ENCODE measurements at places on chromosomes 3 and 15.

DNA sequence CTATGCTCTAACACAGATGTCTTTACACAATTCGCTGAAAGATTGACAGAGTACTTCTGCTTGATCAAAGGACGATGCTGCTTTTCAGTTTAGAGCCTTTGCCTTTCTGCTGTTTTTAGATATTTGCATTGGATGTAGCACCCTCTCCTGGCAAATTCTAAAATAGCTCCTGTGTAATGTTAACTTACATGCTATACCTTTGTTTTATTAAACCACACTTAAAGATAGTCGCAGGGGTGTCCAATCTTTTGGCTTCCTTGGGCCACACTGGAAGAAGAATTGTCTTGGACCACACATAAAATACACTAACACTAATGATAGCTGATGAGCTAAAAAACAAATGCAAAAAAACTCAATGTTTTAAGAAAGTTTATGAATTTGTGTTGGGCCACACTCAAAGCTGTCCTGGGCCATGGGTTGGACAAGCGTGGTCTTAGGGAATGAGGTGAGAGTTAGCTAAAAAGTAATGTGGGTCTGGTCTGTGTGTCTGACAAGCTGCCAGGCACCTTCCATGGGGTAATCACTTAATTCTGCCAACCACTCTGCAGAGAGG lies 62.9 kb downstream of the ATG7 start:
- DNase-seq = no peak

DNA sequence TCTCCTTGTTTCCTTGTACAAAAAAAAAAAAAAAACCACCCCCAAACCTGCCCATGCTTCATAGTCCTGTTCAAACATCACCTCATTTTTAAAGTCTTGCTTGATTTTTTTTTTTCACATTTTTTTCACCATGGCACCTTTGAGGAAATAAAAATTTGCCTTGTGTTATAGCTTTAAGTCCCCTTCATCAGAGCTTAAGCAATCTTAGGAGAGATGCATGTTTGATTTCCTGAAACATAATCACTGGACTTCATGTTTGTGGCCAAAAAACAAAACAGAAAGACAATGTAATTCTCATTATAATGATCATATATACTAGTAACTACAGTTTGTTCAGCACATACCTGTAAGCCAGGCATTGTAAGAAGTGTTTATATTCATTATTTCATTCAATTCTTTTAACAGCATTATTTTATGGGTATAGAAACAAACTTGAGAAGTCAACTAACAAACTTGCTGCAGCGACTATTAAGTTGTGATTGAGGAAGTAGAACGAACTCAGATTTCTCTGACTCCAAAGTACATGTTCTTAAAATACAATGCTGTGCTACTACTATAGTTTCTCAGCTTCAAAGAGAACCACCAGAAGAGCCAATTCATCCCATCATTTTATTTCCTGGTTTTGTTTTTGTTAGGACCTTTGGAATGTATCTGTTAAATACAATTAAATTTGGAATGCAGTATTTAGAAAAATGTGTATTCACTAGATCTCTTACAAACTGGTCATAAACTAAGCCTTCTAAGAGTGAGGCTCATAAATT lies 203.8 kb downstream of the TCF12 start:
- no peak for DNase-seq

DNA sequence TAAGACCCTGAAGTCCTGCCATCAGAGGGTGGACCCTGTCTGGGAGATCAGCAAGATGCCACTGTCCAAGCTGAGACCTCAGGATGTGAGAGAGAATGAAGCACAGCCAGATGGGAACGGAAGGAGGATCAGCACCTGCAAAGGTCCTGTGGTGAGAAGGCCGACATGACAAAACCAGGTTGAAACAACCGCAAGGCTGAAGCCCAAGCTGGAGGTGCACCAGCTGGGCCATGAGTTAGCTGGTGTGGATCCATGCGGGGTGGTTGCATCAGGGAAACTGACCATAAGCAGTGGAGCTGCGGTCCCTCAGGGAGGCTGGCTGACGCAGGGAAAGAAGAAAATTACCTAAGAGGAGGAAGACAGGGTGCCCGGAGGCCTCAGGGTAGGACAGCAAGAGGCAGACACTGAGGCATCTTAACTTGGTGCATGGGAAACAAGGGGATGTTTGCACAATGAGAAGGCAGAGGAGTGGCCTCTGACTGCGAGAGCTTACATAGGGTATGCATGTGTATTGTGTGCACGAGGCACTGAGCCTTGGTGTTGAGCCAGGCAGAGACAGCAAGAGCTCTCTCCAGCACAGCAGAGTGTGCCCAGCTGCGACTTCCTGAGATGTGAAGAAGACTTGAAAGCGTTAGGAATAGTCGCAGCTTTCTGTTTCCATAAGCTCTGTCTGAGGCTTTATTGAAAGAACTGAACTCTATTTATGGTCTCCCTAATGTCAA lies 497.7 kb downstream of the OCA2 start:
- no peak for DNase-seq

DNA sequence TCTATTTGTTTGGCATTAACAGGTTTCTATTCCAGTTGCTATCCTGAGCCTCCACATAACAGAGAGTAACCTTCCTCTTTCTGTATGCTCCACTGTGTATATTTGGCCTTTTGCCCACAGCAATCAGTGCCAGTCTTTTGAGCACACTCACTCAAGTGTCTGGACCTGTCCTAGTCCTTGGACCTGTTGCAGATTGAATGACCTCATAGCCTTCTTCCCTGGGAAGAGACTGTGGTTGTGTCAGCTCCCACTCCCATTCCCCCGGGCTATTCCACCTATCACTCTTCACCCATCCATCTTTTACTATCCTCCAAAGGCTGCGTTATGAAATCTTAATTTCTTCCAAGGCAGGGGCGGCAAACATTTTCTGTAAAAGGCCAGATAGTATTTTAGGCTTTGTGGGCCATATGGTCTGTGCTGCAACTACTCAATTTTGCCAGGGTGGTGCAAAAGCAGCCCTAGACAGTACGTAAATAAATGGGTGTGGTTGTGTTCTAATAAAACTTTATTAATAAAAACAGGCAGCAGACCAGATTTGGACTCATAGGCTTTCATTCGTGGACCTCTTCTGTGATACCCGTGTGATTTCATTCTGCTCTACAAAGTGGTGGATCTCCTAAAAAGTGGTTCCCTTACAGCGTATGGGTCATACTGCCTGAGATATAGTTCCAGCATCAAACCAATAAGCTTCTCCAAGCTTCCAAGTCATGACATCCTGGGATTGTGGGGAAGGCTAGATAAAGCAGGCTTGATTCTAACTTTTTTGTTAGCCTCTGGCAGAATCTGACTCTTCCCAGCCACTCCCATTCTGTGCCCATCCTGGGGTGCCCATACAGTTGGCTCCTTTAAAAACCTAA lies 57.4 kb downstream of the CDAN1 start:
- no peak for DNase-seq

DNA sequence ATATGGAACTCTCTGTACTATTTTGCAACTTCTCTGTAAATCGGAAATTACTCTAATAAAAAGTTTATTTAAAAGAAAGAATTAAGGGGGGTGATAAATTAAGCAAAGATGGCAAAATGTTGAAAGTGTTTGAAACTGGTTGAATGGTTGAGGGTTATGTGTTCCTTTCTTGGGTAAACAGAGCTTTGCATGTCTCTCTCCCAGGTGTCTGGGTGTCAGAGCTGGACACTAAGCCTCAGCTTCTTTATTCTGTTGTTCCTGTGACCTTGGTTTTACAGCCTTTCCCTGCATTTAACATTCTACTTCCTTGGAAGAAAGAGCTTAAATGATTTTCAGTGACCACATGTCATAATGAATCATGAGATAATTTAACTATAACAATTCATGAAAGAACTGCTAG lies 7.2 kb downstream of the GPR171 start:
- DNase-seq = no peak

DNA sequence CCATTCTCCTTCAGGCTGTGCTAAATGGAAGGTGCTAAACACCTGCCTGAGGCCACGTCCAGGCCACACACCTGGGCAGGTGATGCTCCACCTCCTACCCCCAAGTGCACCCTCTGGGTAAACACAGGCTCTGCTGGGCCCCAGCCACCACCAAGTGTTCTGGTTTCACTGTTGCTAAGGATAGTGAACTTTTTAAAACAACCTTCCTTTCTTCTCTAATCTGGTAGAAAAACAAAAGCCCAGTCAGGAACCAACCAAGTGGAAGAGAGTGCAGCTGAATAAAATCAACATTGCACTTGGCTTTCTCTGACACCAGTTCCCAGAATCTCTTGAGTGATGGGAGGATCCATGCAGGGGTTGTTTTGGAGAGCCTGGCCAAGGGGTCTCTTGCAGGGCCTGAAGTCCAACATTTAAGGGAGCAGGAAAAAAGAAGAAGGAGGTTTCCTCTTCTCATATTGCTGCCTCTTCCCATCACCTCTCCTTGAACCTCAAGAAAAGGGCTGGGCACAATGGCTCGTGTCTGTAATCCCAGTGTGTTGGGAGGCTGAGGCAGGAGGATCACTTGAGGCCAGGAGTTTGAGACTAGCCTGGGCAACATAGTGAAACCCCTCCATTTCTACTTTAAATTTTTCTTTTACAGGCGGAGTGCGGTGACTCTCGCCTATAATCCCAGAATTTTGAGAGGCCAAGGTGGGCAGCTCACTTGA lies 26.2 kb upstream of the ATP13A3 start:
- DNase-seq = no peak

DNA sequence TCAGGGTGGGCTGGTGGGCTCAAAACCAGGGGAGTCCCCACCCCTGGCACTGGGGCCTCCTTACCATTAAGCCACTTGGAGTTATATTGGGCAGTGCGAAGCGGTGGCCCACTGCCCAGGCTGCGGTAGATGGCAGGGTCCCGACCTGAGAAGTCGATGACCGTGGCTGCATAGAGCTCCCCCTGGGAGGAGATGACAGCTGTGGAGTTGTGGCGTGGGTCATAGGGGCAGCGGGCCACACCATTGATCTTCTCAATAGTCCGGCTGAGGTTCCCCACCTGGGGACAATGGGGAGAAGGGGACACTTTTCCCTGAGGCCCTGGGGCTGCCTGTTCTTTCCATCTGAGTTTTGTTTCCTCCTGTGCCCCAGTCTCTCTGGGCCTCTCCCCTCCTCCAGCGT lies 99.8 kb downstream of the SEMA5B start:
- DNase-seq = no peak
